Activated CD8-positive, alpha-beta memory T cell treated with anti-CD3 and anti-CD28 coated beads for 1 hour (primary cell): ENCODE measurements at places on chromosomes 5 and 9.

- DNase-seq, result no peak
Measured at GRCh38 chr5:3531320-3531986, 64.2 kb upstream of the IRX1 start.

DNA sequence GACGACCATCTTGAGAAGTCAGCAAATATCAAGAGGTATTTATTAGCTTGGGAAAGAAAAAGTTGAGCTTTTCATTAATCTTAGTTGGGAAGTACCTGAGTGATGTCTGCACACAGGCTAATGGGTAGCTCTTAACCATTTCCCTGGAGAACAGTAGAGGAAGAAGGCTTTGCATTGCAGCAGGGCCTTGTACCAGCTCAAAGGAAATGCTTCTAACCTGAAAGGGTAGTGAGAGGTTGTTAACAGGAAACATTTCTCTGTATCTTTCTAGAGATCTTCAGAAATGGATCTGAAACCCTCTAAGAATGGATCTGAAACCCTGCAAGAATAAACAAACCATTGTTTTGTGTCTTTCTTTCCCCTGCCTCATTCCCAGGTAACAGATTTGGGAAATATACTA is 393.3 kb downstream of the PLK2 start:
- DNase-seq, result no peak

DNA sequence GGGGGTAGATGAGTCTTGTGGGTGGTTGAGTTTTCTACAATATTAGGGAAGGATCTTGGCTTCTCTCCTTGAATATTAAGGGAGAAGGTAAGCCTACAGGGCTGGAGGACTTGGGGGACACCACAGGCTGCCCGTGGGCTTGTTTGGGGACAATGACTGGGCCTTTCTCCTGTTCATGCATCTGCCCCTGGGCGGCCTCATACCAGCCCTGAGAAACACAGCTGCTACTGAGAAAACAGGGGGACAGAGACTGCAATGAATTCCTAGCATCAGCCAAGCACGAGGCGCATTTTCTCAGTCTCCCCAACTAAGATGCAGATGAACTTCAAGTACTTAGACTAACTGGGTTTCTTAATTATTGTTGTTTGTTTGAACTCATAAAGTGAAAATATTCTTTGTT is 24.6 kb downstream of the C5orf58 start:
- DNase-seq, result no peak

GRCh38 chr5:168875832-168876231 is 296.7 kb upstream of the PANK3 start:
- no peak for DNase-seq

DNA sequence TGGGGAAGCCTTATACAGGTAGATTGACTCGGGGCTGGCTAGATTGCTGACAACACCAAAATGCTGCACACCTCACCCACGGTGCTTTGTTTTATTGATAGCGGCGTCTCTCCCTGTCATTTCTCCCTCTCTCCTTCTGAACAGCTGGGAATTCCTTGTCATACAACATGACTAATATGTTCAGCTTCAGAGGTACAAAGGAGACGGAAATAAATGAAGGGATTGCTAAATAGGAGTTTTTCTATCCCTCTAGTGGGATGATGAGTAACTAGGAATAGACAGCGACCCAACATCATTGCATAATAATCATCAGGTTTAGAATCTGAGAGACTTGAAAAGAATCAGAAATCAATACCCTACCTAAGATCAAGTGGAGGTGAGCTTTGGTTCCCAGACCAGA is 337.7 kb upstream of the PANK3 start:
- no peak for DNase-seq

DNA sequence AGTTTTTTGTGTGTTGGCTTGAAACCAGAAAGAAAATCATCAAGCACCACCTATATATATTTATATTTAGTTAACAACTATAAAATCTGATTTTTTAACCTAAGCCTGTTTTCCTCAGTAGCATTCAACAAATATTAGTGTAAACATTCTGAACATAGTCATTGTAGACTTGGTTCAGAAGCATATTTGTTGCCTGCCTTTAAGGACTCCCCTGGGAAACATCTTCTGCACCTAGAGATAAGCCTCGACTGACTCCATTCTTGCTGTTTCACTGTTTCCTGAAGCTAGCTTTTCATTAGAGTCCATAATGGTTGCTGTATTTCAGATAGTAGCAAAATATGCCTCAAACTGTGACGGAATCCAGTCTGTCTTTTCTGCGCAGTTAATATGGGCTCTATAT is 123.5 kb downstream of the TRIO start:
- no peak for DNase-seq

DNA sequence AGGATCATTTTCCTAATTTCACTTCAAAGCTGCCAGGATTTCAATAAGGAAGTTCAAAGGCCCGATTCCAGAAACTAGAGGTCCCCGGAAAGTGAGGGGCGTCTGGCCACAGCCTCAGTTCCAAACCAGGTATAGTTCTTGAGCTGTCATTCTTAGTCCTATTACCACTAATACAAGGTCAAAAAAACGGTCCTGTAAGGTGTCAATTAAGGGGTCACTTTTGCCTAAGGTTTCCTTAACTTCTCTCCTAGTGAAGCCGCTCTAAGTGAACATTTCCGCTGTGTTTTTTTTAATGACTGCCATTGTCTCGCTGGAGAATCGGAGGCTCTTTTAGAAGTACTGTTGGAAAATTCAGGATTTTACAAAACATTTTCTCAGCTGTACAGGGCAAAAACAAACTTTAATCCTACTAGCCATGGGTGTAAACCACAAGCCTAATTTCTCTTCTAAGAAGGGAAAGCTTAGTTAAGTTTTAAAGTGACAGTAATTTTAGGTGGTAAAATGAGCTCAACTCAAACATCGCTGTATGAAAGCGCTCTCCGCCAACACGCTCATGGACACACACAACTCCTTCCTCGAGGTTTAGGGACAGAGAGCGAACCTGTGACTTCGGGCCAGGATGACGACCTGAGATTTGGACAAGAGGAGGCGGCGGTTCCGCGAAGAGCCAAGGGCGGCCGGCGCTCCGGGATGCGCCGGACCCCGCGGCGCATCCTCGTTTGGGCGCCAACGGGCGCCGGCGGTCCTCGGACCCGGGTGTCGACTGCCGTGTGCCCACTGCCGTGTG is 76.7 kb upstream of the IFNE start:
- DNase-seq, result no peak

- DNase-seq, result no peak
Measured at GRCh38 chr5:1150866-1151265, 39.0 kb upstream of the SLC12A7 start.

DNA sequence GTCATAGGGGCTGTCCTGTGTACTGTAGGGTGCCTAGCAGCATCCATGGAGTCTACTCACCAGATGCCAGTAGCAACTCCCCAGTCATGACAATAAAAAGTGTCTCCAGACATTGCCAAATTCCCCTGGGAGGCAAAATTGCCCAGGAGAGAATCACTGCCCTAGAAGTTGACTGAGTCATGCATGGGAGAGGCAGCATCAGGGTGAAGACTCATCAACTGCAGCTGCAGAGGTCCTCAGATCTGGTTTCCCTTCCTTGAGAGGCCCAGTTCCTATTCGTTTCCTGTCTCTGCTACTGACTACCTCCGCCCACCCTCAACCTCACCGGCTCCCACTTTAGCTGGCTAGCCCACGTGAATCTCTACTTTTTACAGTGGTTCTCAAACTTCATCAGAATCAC is 88.6 kb upstream of the AGXT2 start:
- no peak for DNase-seq

- no peak for DNase-seq
Measured at GRCh38 chr5:172502969-172503368, 48.6 kb upstream of the SH3PXD2B start.

DNA sequence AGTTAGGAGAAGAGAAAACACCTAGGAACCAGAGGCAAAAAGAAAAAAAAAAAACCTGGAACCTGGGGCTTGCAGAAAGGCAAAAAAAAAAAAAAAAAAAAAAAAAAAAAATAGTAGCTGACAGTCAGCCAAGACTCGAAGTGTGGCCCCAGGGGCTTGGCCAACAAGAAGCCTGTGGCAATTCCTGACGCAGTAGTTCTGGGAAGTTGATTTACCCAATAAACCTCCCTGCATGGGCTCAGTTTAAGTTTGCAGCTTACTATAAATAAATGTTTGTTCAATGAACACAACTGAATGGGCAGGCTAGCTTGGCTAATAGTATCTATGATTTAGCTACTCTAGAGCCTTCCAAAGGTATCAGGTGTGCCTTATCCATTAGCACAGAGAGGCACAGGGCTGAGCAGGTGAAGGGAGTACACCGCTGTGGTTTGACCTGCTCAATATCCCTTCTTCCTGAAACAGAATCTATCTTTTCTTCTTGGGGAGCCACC is 21.3 kb upstream of the GLRX start:
- no peak for DNase-seq

GRCh38 chr9:112007575-112008240 is 111.1 kb downstream of the UGCG start:
- DNase-seq, result no peak

DNA sequence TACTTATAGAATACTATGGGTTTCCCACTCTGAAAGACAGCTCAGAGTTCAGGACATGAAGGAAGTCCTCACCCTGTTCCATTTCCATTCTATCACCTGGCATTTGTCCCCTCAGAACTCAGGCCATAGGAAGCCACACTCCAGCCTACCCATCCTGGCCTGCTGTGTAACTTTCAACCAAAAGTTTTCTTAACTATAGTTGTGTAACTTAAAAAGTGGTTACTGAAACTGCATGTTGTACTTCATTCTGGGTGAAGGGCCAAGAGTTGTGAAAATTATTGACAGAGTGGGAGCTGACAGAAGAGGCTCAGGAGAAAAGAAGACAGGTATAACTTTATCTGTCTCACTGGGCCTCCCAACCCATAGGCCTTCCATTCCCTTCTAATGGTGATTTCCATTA is 212.5 kb downstream of the RAB3C start:
- DNase-seq, result no peak

GRCh38 chr5:64295101-64295500 is 129.5 kb downstream of the RNF180 start:
- DNase-seq, result no peak

DNA sequence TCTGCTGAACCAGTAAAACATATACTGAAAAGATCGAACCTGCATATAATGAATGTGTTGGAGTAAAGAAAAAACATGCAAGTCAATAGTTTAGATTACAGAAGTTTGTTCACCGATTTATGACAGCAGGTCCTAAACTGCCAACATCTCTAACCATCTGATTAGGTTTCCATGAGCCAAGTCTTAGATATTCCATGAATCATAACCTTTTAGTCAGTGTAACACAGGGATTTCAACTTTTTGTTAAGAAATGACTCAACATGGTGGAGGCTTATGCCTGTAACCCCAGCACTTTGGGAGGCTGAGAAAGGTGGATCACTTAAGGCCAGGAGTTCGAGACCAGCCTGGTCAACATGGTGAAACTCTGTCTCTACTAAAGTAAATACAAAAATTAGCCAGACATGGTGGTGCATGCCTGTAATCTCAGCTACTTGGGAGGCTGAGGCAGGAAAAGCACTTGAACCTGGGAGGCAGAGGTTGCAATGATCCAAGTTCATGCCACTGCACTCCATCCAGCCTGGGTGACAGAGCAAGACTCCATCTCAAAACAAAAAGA is 38.7 kb downstream of the APC start:
- DNase-seq, result no peak

DNA sequence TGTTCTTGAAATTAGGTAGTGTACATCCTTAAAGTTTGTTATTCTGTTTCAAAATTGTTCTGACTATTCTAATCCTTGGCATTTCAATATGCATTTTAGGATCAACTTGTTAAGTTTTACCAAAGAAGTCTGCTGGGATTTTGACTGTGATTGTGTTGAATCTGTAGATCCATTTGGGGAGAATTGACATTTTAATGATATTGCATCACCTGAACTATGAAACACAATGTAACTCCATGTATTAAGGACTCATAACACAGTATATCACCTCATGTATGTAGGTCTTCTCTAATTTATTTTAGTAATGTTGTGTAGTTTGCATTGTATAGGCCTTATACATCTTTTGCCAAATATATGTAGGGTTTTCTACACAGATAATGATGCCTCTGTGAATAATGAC is 77.8 kb downstream of the RALGPS1 start:
- DNase-seq, result no peak

- DNase-seq, result no peak
Measured at GRCh38 chr9:15231788-15232635, 75.0 kb downstream of the TTC39B start.

GRCh38 chr9:20065796-20066700 is 277.2 kb upstream of the SLC24A2 start:
- no peak for DNase-seq

DNA sequence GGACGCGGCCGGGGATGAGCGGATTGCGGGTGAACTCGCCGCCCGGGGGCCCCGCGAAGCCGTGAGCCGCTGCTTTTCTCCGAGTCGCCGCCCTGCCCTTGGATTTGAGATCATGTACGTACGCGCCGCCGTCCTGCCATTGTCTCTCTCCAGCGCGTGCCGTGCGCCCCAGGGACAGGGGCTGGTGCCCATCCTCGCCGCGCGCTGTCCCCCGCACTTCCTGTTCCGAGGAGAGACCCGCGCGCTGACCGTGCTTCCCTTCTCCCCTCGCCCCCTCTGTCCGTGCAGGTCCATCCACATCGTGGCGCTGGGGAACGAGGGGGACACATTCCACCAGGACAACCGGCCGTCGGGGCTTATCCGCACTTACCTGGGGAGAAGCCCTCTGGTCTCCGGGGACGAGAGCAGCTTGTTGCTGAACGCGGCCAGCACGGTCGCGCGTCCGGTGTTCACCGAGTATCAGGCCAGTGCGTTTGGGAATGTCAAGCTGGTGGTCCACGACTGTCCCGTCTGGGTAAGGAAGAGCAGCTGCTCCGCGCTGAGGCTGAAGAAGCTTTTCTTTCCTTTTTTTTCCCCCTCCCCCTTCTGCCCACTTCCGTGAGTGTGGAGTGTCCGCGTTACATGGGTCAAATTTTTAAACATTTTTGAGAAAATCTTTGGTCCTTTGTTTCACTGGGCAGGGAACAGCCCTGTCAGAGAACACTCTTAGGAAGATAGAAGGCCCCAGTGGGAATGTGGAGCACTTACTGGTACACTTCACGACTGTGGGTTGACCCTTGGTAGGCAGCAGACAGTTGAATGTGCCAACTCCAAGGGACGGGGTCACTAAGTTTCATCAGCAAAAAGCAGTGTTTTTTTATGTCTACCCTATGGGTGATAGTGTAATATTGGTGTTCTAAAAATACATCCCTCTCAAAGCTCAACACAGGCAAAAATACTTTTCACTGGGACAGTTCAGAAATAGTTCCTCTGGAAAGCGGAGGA is 727 bp downstream of the RHOBTB3 start:
- no peak for DNase-seq

- DNase-seq, result no peak
Measured at GRCh38 chr9:121225240-121225639, 23.6 kb upstream of the RAB14 start.

DNA sequence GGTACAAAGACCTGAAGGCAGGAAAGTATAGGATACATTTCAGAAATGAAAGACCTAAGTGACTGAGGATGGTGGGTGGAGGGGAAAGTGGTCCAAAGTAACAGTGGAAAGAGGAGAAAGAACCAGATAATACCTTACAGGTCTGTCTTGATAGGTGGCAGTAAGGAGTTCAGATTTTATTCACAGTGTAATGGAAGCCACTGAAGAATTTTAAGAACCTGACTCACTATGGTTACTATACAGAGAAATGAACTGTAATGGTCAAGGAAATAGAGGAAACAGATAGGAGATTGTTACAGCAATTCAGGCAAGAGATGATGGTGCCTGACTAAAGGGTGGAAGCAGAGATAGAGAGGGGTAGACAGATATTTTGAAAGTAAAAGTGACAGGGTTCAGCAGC is 46.5 kb downstream of the EPB41L4A start:
- no peak for DNase-seq
